Chondrocyte (in vitro differentiated cells): ENCODE measurements at places on chromosomes 12 and 14. TPM values are rescaled to one million over a fixed set of nuclear protein-coding genes. Genes with fewer than 3 reads are reported as not detected.

The CD163 gene
- total RNA-seq, result 0.05 TPM in 1 of 3 replicates, not detected in the others

DNA sequence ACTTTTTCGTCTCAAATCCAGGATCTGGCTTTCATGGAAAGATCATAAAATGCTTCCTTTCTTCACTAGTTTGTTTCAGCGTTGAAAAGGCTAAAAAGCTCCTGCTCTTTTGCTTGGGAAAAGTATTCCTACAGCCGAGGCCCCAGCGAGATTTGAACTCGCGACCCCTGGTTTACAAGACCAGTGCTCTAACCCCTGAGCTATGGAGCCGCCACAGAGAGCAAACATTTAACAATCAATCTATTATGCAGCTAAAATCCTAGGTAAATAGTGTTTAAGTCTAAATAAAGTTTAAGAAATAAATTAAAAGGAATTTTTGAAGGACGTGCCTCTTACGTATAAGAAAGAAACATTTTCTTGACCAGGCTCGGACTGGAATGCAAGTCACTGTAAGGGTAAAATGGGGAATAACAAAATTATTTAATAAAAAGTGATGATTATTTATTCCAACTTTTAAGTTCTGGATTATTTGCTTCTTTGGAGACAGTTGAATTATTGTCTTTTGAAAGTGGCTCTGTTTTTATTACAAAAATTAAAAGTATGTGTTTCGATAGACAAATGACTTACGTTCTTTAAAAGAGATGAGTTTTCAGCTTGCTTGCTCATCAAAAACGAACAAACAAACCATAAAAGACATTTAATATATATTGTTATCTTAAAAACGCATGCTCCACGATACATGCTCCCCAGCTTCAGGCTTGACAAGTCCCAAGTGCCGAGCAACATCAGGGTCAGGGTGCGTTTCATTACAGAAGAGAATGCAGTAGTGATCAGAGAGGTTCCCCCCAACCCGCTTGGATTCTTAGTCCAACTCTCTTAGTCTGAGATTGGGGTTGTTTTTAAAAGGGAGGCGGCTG, 10.2 kb downstream of the OR6S1 start:
- peak overlapping the region; percentile 71 for H3K4me3 ChIP-seq
- peak overlapping the region; percentile 57 for H3K27ac ChIP-seq
- peaks cover 63% of the 10 kb centered on the region for H3K4me1 ChIP-seq
- H3K27me3 ChIP-seq, result peaks cover 18% of the 10 kb centered on the region
- H3K36me3 ChIP-seq, result no peaks in the 10 kb centered on the region

- H3K4me1 ChIP-seq, result peaks cover 47% of the 10 kb centered on the region
- H3K27me3 ChIP-seq, result no peaks in the 10 kb centered on the region
Observed at GRCh38 chr14:65433157-65433556, 20.6 kb downstream of the FUT8 start.

DNA sequence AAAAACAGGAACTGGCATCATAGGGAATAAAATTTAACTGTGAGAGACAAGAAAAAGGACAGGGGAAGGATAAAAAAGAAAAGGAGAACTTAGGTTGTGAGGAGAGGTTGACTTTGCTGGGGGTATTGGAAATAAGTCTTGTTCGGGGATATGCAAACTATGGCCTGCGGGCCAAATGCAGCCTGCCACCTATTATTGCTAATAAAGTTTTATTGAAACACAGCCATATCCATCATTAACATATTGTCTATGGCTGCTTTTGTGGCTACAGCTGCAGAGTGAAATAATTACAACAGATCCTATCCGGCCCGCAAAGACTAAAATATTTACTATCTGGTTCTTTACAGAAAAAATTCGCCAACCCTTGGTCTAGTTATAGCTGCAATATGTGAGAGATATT, 18.6 kb downstream of the BBS10 start:
- DNase-seq, result no peak
- H3K36me3 ChIP-seq, result peaks cover 6% of the 10 kb centered on the region
- peak overlapping the region; percentile 81 for H3K27ac ChIP-seq
- H3K27me3 ChIP-seq, result no peaks in the 10 kb centered on the region
- H3K4me3 ChIP-seq, result no peak overlapping the region

DNA sequence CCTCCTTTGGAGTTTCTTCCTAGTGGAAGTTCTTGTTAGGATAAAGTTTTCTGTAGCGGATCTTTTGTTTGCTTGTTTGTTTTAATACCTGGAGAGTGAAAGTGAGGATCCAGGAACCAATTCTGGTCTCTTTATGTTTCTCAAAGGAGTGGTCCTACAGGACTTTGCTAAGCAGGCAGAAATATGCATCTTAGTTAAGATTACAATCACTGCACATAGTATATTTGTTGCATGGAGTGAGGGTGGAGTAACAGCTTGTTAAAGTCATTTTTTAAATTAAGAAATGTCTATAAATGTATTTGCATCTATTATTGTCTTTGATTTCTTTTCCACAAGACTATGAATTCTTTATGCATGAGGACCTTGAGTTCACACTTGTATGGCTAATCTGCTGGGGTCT, 76.7 kb downstream of the DRAM1 start:
- no peak overlapping the region for H3K4me3 ChIP-seq
- no peaks in the 10 kb centered on the region for H3K36me3 ChIP-seq
- H3K27ac ChIP-seq, result no peak overlapping the region
- peaks cover 3% of the 10 kb centered on the region for H3K27me3 ChIP-seq

- H3K4me3 ChIP-seq, result no peak overlapping the region
- no peak for DNase-seq
- no peak overlapping the region for H3K27ac ChIP-seq
- no peaks in the 10 kb centered on the region for H3K27me3 ChIP-seq
- H3K4me1 ChIP-seq, result peaks cover 27% of the 10 kb centered on the region
- no peaks in the 10 kb centered on the region for H3K36me3 ChIP-seq
Observed at GRCh38 chr12:11545484-11546330, 103.8 kb upstream of the ETV6 start.
